Neuronal stem cell (in vitro differentiated cells): ENCODE measurements at places on chromosomes 5 and 9.

- no peak for DNase-seq
These were observed 41.9 kb downstream of the TNFAIP8 start for GRCh38 chr5:119397518-119398380.

- DNase-seq = no peak
These were observed 48.1 kb downstream of the EPB41L4B start for GRCh38 chr9:109272745-109273144.

- DNase-seq = no peak
These were observed 15.4 kb upstream of the ALDOB start for GRCh38 chr9:101450931-101451330.

DNA sequence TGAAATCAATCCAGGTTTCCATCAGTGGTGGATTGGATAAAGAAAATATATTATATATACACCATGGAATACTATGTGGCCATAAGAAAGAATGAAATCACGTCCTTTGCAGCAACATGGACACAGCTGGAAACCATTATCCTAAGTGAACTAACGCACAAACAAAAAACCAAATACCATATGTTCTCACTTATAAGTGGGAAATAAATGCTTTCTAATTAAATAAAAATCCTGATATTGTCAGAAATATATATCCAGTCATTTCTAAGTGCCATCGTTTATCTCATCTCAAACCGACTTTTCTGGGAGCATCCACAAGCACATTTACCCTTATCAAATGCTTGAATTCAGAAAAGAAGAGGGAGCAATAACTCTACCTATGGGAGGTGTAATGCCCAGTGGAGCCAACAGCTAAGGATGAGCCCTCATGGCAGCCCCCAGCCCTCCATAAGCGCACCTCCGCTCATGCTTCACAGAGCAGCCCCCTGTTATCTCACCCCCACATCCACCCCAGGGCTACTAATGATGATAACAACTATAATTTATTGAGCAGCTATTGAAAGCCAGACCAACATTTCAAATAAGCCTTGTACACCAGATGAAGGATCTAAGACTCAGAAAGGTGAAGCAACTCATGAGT is 101.7 kb upstream of the SPOCK1 start:
- DNase-seq = no peak

- DNase-seq = no peak
These were observed 14.4 kb downstream of the TXN start for GRCh38 chr9:110241858-110242321.

- no peak for DNase-seq
These were observed 1536.2 kb upstream of the CDH9 start for GRCh38 chr5:28574606-28575005.

DNA sequence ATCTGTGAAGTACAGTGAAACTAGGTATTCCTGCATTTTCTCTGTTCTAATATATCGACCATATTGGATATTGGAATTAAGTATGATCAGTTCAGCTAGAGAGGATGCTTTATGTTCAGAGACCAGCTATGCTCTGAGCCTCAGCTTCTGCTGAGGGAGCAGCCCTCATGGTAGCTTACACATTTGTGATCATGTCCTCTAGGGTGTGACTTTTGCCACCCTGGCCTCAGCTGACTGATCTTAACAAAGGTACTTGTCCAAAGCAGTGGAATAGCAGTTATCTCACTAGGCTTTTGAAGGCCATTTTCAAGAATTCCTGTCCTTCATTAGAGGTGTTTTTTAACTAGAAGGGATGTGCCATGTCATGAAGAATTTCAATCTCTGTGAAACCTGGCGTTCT is 9.3 kb downstream of the SCAMP1 start:
- no peak for DNase-seq

GRCh38 chr5:439181-439580 is 3.8 kb upstream of the EXOC3 start:
- no peak for DNase-seq

- no peak for DNase-seq
These were observed 14.0 kb upstream of the TCF7 start for GRCh38 chr5:134100283-134101091.

DNA sequence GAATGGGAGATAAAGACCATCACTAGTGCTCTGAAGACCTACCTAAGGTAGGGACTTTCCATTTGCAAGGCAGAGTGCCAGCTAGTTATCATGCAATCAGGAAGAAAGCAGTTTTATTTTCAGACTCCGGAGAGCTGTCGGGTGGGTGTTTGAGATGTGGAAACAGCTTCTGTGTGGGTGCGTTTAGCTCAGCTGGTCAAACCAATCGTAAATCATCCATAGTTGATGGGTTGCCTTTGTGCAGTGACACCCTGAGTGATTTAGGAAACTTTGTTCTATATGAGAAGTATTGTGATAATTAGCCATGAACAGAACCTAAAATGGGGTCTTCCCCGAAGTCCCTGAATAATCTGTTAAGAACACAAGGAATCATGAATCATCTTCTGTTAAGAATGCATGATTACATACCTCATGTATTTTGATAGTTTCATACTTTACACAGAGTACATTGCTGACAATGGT is 284.3 kb downstream of the ARHGAP26 start:
- no peak for DNase-seq

- DNase-seq = no peak
These were observed 20.0 kb upstream of the PURA start for GRCh38 chr5:140093866-140094265.

- no peak for DNase-seq
These were observed 226.9 kb upstream of the C9orf72 start for GRCh38 chr9:27800159-27800558.

DNA sequence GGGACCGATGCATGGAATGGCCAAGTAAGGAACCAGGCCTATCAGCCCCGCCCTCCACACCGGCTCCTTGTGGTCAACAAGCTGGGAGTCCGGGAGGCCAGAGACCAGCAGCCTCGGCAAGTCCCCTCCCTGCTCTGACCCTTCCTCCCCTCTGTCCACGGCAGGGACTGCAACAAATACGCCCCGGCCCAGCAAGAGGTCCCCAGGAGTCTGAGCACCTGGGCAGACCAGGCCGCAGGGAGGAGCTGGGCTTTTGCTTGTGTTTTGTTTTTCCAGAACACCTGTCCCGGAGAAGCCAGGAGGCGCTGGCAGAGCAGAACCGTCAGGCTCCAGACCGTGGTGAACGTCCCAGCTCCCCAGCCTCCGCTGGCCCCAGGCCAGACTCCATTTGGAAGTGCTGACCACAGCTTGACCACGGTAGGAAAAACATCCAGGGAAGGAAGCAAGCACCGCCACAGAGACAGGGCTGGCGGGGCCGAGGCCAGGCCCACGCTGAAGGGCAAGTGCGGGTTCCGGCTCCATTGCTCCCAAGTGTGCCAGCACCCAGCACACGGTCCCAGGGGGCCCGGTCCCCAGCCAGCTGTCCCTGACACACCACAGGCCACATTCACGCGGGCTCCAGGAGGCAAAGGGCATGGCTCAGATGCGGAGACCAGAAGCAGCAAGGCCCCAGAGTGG is 56.7 kb downstream of the VAV2 start:
- DNase-seq = no peak

DNA sequence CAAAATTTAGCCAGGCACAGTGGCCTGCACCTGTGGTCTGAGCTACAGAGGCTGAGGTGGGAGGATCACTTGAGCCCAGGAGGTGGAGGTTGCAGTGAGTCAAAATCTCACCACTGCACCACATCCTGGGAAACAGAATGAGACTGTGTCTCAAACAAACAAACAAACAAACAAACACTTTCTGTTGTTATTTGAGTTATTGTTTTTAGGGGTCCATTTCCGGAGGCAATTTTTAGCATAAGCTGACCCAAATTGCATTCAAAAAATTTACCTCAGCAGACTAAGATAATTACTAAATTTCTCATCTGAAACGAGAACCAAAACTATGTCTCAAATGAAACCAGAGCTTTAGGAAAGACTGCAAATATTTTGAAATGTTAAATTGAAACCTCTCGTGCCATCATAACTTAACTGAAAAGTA is 1485.1 kb downstream of the EFNA5 start:
- DNase-seq = no peak

GRCh38 chr9:899440-900184 is 58.1 kb downstream of the DMRT1 start:
- peak; percentile 63 for DNase-seq

DNA sequence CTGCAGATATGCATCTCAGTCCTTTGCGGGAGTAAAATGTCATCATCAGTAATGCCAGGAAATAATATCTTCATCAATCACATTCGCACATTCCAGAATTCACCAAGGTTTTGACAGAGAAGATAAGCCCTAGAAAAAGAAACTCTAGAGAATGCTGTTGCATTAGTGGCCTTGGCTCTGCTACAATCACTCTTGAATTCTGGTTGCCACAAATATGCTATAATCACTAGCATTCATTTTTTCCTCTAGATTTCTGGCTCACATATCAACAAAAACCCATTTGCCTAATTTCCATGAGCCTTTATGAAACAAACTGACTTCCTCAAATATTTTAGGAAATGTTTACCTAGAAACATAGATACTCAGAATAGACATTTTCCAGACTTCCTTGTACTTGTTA is 653.4 kb downstream of the ANXA1 start:
- DNase-seq = no peak

- DNase-seq = no peak
These were observed 33.5 kb downstream of the FAF2 start for GRCh38 chr5:176481711-176482110.

DNA sequence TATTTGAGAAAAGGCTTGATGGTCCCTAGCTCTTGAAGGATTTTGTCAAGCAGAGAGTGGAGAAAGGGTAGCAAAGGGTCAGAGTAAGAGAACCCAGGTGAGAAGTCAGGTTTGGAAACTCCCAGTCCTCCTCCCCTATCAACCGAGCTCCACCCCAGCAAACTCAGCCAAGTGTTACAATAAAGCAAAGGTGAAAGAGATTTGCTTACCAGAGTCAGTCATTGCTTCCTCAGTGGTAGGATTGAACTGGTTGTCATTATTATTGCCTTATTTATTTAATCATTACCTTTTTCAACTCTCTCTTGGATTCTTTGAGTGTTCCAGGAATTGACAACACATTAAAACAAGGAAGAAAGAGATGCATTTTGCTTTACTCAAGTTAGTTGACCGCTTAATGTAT is 80.5 kb downstream of the RFK start:
- no peak for DNase-seq

GRCh38 chr5:21152611-21153010 is 1164.6 kb upstream of the CDH18 start:
- no peak for DNase-seq

GRCh38 chr5:4661326-4661725 is 478.8 kb upstream of the ADAMTS16 start:
- no peak for DNase-seq

- no peak for DNase-seq
These were observed 236.0 kb upstream of the IRX1 start for GRCh38 chr5:3359642-3360041.

GRCh38 chr9:91744114-91744513 is 205.9 kb downstream of the ROR2 start:
- DNase-seq = no peak

DNA sequence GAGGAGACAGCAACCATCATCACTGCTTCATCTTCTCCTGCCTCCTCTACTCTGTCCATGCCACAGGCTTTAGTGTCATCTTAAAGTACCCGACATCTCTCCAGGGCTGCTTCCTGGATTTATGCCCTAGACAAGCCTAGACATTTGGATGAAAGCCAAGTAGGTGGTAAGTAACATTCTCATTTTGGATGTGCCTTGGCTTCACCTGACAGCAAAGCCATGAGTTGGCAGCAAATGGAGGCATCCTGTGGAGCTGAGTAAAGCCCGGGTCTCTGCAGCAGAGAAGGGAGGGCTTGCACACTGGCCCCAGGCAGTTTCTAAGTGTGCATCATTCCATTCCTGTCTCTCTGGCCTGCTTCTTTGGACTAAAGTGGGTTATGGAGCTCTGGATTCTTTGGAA is 299.1 kb downstream of the DMAC1 start:
- DNase-seq = no peak

DNA sequence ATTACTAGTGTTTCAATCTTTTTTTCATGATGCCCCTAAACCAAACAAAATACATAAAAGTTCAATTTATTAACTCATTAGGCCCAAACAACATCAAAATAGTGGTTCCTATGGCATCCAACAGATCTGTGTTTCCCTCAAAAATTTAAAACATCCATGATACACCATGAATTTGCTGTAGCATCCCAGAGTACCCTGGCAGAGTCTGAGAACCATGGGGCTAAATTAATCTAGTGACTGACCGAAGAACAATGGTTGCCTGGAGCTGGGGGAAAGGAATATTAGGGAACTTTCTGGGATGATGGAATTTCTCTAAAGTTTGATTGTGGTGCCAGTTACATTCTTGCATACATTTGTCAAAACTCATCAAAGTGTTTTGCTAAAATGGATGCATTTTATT is 79.5 kb upstream of the TRIO start:
- DNase-seq = no peak

GRCh38 chr9:133782157-133783130 is 44.3 kb upstream of the SARDH start:
- DNase-seq = peak; percentile 64

- no peak for DNase-seq
These were observed 36.1 kb upstream of the LPAR1 start for GRCh38 chr9:111074395-111074794.

GRCh38 chr5:134864707-134865106 is 9.5 kb upstream of the TXNDC15 start:
- no peak for DNase-seq

GRCh38 chr9:90838581-90839154 is 37.0 kb downstream of the SYK start:
- no peak for DNase-seq

DNA sequence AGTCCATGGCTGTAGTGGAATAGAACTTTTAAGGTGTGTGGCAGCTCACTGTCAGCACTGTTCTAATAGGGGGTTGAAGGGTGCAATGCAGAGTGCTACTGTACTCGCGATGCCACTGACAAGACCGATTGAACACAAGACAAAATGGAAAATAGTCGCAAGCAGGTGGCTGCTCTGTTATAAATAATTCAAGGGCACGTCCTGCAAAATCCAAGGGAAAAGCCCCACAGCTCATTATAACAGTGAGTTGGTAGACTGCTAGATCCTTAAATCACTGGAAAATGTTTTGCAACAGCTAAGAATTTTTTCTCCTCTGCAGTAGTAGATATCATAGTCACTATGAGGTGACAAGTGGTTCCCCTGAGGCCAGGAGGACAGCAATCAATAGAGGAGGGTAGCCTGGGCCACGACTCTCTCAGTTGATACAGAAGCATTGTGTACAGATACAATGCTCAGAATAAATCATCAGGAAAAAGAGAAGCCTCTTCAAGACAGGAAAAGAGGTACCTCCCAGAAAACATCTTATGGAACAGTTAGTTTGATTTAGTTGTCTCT is 926.3 kb downstream of the TLE4 start:
- no peak for DNase-seq

- no peak for DNase-seq
These were observed 10.8 kb upstream of the TTC39B start for GRCh38 chr9:15317836-15318235.

- DNase-seq = no peak
These were observed 247.1 kb downstream of the SLCO4C1 start for GRCh38 chr5:102048940-102049339.
